ENCODE measurements at places on chromosomes 11 and 22.

GRCh38 chr22:43100225-43100624 lies 10.3 kb upstream of the BIK start:
- DNase-seq = no peak

- DNase-seq = no peak
Observed at GRCh38 chr11:78202733-78203167, 14.0 kb downstream of the USP35 start.

- no peak for DNase-seq
Observed at GRCh38 chr11:31783252-31783651, 27.9 kb downstream of the PAX6 start.

GRCh38 chr11:125451400-125452124 lies 44.5 kb downstream of the FEZ1 start:
- peak; percentile 18 for DNase-seq

DNA sequence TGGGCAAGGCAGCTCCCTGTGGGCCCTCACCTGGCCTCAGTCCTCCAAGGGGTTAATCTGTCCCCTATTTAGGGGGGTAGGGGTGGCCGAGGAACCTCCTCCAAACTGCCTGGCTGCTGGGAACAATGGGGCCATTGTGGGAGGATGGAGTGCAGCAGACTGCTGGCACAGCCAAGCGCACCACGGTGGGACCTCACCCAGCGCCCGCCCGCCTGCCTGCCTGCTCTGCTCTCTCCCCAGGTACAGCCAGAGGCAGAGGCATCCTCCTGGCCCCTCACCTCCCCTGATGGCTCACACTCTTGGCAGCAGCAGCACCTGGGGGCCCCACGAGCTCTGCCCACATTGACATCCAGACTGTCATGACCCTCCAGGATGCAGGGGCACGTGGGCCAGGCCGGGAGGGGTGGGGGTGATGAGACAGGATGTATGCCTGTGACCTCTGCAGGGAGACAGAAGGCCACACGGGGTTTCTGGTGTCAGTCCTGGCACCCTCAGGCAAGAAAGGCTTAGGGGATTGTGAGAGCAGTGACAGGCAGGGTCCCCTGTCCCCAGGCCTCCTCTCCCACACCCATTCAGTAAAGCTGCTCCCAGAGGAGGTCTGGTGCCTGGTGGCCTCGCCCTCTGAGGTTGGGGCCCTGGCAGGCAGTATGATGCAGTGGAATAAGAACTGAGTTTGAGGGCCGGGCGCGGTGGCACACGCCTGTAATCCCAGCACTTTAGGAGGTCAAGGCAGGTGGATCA lies 11.4 kb downstream of the BCL9L start:
- DNase-seq = no peak

DNA sequence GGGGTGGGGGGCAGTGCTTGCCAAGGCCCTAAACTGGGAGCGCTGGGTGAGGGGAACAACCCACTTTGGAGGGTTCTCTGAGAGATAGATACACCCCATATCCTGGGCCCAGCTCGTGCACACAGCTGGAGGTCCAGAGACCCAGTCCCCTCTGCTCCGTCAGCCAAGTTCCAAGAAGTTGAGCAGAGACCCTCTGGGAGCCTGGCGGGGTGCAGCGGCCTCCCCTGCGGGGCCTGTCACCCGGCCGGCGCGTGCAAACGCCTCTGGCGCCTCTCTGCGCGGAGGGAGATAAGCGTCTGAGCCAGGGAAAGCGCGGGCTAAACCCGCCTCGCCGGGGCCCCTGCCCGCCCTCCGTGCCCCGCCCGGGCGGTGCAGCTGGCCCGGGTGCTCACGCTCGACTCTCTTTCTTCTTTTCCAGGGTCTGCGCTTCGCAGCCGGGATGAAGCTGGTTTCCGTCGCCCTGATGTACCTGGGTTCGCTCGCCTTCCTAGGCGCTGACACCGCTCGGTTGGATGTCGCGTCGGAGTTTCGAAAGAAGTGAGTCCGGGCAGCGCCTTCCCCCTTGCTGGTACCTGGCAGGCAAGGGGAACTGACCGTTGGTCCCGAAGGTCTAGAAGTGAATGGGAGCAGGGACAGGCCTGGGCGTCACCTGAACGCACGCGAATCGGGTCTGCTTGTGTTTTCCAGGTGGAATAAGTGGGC lies 540 bp downstream of the ADM start:
- DNase-seq = no peak

- no peak for DNase-seq
Observed at GRCh38 chr22:39301926-39302325, 17.5 kb downstream of the RPL3 start.

DNA sequence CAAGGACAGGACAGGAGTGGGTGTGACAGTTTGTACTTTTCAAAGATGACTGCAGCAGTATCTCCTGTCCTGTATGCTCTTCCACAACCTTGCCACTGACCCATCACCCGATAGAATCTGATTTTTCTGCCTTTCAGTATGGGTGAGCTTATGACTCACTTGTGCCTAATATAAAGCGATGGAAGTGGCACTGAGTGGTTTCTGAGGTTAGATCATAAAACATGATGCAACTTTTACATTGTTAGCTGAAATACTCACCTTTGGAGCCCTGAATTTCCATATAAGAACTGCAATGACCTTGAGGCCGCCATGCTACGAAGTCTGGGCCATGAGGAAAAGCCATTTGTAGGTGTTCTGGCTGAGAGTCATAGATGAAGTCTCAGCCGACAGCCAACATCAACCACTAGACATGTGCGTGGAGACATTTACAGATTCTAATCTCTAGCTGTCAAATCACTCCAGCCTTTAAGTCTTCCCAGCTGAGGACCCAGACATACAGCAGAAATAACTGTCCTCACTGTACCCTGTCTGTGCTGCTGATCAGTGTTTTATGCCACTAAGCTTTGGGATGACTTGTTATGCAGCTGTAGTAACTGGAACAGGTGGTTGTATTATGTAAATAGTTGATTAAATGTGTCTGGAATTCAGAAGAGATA lies 105.9 kb upstream of the ARHGAP20 start:
- peak; percentile 30 for DNase-seq

- DNase-seq = no peak
Observed at GRCh38 chr11:90428836-90429235, 206.0 kb upstream of the CHORDC1 start.

DNA sequence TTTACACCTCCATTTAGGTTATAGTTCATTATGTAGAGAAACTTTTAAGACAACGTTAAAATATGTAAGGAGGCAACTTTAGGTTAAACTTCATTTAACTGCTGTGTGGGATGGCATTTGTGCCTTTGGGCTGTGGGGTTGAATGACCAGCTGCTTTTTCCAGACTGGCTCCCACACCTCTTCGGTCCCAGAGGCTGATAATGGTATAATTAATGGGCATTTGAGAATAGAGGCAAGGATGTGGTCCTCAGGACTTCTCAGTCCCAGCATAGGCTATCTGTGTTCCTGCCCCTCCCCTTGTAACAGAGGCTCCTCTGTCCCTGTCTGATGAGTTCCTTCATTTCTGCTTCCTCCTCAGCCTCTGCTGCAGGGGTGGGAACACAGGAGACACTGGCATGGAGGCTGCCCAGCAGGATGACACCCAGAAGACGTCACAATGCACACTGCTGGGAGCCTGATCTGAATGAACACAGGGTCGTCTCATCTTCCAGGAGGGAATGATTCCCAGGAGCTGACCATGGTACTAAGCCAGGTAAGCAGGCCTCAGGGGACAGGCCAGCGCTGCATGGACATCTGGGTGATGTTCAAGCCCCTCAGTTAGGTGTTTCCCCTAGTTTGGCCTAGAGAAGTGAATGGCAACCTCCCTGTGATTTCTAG lies 17.1 kb upstream of the GNAZ start:
- DNase-seq = no peak

GRCh38 chr11:12177739-12178338 lies 67.4 kb downstream of the MICAL2 start:
- DNase-seq = peak; percentile 38

GRCh38 chr11:21564833-21565682 lies 627.8 kb upstream of the ANO5 start:
- no peak for DNase-seq

DNA sequence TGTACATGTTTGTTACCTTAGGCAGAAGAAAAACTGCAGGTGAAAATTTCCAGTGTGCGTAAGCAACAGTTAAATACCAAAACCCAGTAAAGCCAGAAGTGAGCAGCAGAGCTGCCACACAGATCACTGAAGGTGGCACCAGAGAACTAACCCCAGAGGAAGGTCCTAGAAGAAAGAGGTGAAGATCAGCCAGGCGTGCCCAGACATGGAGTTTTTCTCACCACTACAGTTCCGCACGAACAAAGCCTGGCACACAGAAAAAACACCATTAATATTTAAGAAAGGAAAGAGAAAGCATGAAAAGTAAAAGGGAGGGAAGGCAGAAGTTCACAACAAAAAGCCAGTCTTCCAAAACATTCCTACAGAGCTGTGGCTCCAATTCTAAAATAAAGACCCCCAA lies 60.7 kb downstream of the STK33 start:
- DNase-seq = no peak

GRCh38 chr22:31334329-31334728 lies 11.8 kb downstream of the PATZ1 start:
- no peak for DNase-seq
